Hepatocyte (in vitro differentiated cells): ENCODE measurements at places on chromosomes 2 and 18.

DNA sequence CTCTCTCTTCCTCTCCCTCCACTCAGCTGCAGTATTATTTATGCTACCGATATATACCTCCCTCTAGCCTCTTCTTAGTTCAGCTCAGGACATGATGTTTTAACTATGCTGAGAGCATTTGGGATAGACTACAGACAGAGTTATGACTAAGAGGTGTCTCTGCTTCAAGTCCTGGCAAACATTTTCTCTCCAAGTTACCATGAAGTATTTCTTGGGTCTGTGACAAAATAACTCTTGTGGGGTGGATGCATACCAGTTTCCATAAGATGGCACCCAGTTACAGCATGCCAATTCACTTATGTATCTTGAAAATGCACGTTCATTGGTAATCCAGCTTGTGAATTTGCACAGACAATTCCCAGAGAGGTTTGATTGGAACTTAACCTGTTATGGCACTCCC, 737.6 kb downstream of the SLC4A3 start:
- DNase-seq = no peak

GRCh38 chr18:11096839-11097750, 52.3 kb downstream of the PIEZO2 start:
- DNase-seq = no peak

DNA sequence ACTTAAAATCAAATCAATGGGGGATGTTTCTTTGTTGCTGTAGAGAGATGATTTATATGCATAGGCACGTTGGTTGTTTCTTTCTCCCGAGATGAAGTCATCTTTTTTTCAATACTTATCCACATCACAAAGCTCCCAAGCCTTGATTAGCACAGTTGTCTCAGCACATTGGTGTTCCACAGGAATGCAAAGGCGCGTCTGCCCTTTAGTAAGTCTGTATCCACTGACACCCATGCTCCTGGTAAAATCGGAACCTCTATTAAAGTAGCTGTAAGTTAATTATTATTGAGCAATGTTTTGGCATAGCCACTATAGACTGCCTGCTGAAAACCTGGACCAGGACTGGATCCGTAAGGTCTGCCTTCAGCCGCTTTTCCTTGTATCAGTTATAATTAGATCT, 77.6 kb upstream of the RBM44 start:
- no peak for DNase-seq

DNA sequence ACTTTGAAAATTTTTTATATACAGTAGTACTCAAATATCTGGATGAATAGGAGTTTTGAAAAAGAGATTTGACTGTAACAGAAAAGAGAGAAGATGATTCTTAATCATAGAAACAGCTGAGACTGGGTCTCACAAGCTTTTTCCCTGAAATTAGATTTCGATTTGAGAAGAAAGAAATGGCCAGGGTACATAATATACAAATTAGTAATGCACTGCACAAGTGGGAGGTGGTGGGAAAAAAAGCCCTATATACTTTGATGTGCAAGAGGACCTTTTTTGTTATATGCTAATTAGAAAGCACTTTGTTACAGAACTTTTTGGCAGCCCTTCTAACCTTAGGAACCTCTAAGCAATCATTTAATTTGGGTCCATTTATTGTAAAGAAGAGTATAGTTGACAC, 62.9 kb downstream of the EML4 start:
- DNase-seq = no peak

DNA sequence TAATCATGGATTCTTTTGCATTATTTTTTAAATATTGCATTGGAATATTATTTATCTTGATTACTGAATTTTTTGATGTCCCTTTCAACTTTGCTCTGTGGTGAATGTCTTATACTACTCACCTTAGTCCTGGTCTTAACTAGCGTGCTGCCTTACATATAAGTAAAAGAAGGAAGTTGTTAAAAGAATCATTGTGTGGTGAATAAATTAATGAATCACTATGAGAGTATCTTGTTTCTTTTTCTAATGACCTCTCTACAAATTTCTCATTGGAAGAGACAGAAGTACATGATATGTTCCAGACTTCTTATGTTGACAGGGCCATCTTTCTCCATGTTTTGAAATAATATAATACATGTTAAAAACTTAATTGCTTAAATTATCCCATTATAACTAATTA, 432.6 kb upstream of the MMADHC start:
- no peak for DNase-seq

DNA sequence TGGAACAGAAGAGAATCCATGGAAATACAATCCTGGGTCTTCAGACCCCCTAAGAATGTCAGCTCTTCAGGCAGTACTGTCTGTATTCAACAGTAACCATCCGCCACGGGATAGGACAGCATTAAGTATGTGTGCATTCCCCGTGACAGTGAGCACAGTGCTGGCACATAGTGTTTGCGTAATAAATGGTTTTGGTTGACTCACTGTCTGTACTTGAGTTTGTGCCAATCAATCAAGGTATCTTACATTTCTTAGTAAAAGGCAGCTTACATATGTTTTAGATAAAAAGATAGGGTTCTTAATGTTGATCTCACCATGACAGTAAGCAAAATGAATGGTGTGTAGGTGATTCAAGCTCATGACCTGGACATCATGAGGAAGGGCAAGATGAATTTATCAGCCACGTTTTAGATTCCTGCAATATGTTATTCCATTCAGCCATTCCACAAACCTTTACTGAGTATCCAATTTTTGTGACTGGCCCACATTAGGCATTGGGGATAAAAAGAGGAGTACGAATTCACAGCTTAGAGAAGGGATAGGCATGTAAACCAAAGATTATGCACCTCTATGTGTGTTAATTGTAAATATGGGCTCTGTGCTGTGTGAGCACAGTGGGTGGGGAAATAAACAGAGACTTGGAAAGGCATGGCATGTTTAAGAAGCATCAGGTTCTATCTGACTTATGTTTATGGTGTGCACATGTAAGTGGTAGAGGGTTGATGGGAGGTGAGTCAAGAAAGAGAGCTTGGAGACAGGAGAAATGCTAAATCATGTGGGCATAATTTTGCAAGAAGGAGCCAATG, 258.8 kb downstream of the SLC8A1 start:
- no peak for DNase-seq

DNA sequence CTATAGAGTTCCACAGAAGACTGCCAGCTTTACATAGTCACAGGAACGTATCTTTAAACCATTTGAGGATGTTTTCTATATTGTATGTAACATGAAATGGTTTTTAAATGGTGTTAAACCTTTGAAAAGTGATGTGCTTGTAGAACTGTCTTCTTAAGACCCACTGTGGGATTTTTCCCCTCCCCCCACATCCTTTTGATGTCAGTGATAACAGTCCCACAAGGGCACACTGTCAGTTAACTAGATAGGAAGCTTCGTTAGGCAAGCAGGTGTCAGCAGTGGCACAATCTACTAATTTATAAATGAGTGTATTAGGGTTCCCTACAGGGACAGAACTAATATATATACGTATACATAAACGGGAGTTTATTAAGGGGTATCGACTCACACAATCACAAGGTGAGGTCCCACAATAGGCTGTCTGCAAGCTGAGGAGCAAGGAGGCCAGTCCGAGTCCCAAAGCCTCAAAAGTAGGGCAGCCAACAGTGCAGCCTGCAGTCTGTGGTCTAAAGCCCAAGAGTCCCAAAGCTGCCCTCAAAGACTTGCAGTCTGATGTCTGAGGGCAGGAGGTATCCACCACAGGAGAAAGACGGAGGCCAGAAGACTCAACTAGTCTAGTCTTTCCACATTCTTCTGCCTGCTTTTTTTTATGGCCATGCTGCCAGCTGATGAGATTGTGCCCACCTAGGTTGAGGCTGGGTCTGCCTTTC, 23.8 kb upstream of the HNRNPLL start:
- DNase-seq = no peak

DNA sequence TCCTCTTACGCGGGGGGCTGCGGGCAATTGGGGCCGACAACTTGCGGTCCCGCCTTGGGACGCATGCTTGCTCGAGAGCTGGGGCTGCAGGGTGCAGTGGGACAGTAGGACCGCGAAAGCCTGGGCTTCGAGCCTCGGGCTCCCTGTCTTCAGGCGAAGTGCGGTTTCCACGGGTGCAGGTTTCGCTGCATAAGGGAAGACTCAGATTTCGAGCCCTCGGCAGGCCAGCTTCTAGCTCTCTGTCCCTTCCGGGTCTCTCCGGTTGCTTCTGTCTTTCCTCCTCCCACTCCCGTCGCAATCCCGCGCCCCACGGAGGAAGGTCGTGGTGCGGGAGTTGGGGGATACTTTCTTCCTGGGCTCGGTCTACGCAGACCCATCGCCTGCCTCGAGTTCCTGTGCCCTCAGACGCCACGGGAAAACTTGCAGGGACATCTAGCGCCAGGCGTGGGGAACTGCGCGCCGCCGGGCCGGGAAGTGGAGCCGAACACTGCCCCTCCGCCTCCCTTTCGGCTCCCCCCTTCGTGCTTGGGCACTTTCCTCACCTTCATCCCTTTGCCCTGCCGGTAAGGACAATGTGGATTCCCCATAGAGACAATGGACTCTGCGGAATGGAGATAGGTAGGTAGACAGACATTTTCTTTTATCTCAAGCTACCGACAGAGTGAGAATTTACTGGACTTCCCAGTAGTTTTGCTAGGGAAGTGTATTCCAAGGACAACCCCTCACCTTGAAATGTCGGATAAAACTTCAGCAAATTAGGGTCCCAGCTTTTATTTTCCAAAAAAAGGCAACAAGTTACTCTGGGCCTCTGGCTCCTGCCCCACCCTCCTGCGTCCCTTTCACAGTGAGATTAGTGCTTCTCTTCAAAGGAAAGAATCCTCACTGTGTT, 4.2 kb upstream of the HOXD13 start:
- DNase-seq = peak; percentile 76

DNA sequence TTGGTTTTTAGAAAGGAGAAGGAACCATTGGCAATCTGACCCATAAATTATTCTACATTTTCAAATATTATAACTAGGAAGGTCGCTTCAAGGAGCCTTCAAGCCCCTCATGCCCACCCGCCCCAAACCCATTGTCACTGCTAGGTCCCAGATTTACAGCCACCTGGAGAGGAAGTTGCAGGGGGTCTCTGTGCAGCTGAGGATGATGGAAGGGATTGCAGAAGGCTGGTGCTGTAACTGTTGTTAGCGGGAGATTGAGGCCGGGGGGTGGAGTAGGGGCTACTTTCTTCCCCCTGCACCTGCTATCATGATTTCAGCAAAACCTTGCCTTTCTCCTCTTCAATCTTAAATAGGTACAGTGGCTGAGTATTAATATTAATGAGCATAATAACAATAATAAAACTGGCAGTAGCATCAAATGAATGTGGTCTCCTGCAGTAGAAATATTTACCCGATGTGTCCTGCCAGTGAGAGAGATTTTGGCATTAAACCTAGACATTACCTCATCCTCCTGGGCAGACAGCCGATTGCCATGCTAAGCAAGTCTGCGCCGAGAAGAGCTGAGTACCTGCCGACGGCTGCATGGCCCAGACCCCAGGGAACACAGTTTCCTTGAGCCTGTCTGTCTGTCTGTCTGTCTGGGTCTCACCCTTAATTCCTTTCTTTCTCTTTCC, 225.4 kb downstream of the FAM210A start:
- peak; percentile 48 for DNase-seq
